Smooth muscle cell of the pulmonary artery (primary cell): ENCODE measurements at places on chromosomes 2 and 18. TPM values are rescaled to one million over a fixed set of nuclear protein-coding genes. Genes with fewer than 3 reads are reported as not detected.

Gene ACMSD
- total RNA-seq, result not detected in 2 replicates

Gene RIT2
- total RNA-seq, result not detected in 2 replicates

Gene HOXD3
- 0.26 and 3.2 TPM in 2 replicates for total RNA-seq

Gene SCYGR4
- not detected in 2 replicates for total RNA-seq

Gene KATNAL2
- 2.2 and 4.1 TPM in 2 replicates for total RNA-seq

Gene ANKRD12
- 40.9 and 41.1 TPM in 2 replicates for total RNA-seq

Gene KLHL30
- total RNA-seq, result 5.2 and 11.7 TPM in 2 replicates

Gene CRYBA2
- not detected in 2 replicates for total RNA-seq

Gene PRKAG3
- 0.10 and 0.52 TPM in 2 replicates for total RNA-seq

Gene ANKRD30B
- 0.73 and 1.4 TPM in 2 replicates for total RNA-seq

Gene C2orf72
- total RNA-seq, result 3.3 and 6.3 TPM in 2 replicates

Gene SLC8A1
- 60.0 and 116 TPM in 2 replicates for total RNA-seq

Gene OBSL1
- total RNA-seq, result 57.9 and 64.4 TPM in 2 replicates

Gene OTOS
- total RNA-seq, result not detected in 2 replicates

Gene RASGRP3
- 2.1 and 3.0 TPM in 2 replicates for total RNA-seq

Gene TGFA
- total RNA-seq, result 0.13 and 2.8 TPM in 2 replicates

Gene NPC1
- total RNA-seq, result 99.1 and 254 TPM in 2 replicates

Gene CHAC2
- 0.78 and 1.1 TPM in 2 replicates for total RNA-seq

Gene EVX2
- total RNA-seq, result not detected in 2 replicates

Gene C2orf66
- total RNA-seq, result 0.20 and 0.59 TPM in 2 replicates

Gene SCN3A
- total RNA-seq, result 0.40 and 0.85 TPM in 2 replicates

Gene EFHD1
- total RNA-seq, result 2.7 and 3.9 TPM in 2 replicates

Gene SALL3
- total RNA-seq, result 0.52 TPM in 1 of 2 replicates, not detected in the other

Gene LIMS2
- total RNA-seq, result 8.3 and 8.8 TPM in 2 replicates

Gene RNF152
- 36.8 and 68.2 TPM in 2 replicates for total RNA-seq
